ENCODE measurements at places on chromosomes 16 and 17.

DNA sequence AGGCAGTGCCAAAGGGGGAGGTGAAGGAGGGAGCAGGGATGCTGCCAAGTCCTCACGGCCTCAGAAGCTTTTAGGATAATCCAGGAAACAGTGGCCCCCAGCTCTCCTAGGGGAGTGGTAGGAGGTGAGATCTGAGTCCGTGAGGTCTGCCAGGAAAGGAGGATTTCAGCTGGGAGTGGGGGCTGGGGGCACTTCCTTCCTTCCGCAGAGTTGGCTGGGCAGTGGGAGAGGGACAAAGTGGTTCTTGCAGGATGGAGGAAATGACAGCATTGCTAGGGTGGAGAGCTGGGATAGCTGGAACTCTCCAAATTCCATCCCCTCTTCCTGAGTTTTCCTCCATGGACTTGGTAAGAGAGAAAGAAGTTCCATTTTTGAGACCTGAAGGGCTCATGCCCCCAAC is 4.8 kb upstream of the SP6 start:
- no peak for DNase-seq

DNA sequence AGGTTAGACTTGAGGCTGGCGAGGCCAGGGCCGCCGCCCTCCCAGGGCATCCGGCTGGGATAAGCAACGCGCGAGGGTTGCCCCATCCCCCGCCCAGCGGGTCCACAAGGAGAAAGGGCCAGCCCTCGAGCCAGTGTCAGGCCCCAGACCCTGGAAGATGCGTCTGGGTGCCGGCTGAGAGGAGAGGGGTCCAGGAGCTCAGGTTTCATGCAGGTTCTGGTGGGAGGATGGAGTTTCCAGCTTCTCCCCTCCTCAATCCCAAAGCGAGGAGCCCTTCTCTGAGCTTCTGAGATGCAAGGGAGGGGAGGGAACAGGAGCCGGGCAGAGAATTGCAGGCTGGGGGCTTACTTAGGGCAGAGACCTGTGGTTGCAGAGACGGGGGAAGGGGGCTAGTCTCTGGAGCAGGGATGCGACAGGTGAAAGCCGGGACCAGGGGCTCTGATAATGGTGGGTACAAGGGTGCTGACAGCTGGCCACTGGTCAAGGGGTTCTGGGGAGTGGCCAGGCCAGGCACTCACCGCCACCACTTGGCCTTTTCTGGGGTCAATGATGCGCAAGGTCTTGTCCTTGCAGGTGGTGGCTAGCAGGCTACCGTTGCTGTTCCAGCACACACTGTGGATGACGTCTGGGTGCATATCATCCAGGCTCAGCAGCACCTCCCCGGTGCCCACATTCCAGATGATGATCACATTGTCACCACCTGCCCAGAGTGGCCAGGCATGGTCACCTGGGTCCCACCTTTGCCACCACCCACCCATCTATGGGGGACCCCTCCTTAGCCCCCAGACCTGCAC is 4.2 kb downstream of the CORO6 start:
- DNase-seq = no peak

GRCh38 chr16:73796241-73796640 is 500.4 kb upstream of the PSMD7 start:
- no peak for DNase-seq

- no peak for DNase-seq
Observed at GRCh38 chr17:36743130-36743529, 141.7 kb downstream of the MRM1 start.

GRCh38 chr17:75228305-75228704 is 22.8 kb downstream of the NUP85 start:
- no peak for DNase-seq
